ENCODE measurements at places on chromosomes 4 and X. TPM values are rescaled to one million over a fixed set of nuclear protein-coding genes. Genes with fewer than 3 reads are reported as not detected.
A peak's percentile ranks its signal among the peaks of the same experiment; 100 is the strongest.

RTL3 gene
- total RNA-seq: not detected

TENM3 gene
- 11.2 TPM for total RNA-seq

GRCh38 chr4:2263926-2264321 lies 2.0 kb upstream of the MXD4 start:
- DNase-seq: no peak

GLOD5 gene
- total RNA-seq: not detected

OSTC gene
- 119 TPM for total RNA-seq

DNA sequence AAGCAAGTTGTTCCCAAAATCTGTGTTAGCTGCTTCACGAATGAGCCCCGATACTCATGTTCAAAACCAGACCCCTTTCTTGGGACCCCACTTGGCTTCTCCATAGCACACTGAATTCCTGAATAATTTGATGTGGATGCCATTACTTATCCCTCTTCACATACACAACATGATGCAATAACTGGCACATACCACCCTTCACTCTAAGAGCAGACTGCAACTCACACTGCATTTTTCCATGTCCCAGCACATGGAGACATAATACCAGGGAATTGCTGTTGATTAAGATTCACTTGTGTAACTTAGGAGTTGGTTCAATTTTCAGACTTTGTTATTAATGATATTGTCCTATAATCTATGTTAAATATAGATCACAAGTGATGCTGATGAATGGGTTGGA lies 213.4 kb downstream of the MAML3 start:
- DNase-seq: no peak

GRCh38 chr4:139419388-139419914 lies 34.5 kb upstream of the RAB33B start:
- peak; percentile 12 for DNase-seq

DNA sequence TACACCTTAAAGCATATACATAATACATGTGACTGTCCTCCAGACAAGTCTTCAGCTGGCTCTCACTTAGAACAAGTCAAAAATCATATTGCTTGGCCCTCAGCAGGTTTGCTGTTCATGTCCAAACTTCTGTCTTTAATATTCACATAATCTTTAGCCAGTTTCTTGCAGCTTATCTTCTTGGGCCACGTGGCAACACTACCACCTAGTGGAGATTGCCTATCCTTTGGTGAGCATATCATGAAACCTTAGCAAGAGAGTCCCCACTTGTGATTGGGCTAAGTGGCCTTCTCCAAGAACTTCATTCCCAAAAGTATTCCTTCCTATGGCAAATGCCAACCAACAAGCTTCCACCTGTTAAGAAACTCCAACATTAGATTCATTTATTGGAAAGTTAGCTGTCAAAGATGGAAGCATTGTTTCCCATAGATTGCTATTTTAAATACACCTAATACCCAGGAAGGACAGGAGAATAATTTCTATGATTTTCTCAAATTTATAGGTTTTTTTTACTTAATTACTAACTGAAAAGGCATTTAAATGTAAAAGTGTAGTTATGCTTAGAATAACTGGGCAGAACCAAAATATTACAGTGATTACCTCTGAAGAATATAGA lies 231.9 kb upstream of the INTU start:
- peak; percentile 19 for DNase-seq

- no peak for DNase-seq
Observed at GRCh38 chr4:140893939-140894338, 137.8 kb upstream of the TBC1D9 start.

GABRB1 gene
- total RNA-seq: not detected

- DNase-seq: no peak
Observed at GRCh38 chr4:54276641-54277430, 47.7 kb downstream of the PDGFRA start.
